ENCODE measurements at places on chromosomes 1 and 21. TPM values are rescaled to one million over a fixed set of nuclear protein-coding genes. Genes with fewer than 3 reads are reported as not detected.

The OR2T3 gene
- not detected for total RNA-seq

The MED8 gene
- 13.7 TPM for total RNA-seq

DNA sequence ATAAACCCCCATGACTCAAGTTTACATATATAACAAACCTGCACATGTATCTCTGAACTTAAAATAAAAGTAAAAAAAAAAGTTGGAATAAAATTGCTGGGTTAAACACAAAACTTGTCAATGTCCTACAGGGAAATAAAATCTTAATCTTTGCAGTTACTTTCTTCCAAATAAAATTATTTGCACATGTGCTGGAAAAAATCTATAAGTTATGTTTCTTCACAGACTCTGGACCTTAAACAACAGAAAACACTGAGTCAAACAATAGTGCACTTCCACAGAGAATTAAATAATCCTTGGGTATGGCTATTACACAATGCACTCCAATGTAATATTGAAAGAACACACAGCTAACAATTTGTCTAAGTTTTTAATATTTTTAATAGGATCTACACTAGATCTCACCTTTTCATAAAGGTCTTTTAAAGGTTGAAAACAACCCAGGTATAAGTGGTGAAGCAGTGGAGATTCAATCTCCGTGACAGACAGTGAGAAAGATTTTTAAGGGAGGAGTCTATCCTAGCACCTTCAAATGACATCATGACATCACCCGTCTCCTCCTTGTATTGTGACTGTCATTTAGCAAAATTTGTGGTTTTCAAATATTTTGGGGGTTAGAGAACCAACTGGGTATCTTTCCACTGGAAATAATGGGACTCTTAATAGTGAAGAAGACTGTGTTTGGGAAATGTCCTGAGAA lies 25.2 kb upstream of the FGGY start:
- no peak overlapping the region for H3K4me3 ChIP-seq
- H3K4me1 ChIP-seq: no peaks in the 10 kb centered on the region
- no peak overlapping the region for H3K27ac ChIP-seq
- no peaks in the 10 kb centered on the region for H3K36me3 ChIP-seq
- H3K27me3 ChIP-seq: no peaks in the 10 kb centered on the region

- no peaks in the 10 kb centered on the region for H3K4me1 ChIP-seq
Measured at GRCh38 chr21:32360401-32360975, 32.3 kb downstream of the URB1 start.

The RHOU gene
- total RNA-seq: 53.8 TPM

DNA sequence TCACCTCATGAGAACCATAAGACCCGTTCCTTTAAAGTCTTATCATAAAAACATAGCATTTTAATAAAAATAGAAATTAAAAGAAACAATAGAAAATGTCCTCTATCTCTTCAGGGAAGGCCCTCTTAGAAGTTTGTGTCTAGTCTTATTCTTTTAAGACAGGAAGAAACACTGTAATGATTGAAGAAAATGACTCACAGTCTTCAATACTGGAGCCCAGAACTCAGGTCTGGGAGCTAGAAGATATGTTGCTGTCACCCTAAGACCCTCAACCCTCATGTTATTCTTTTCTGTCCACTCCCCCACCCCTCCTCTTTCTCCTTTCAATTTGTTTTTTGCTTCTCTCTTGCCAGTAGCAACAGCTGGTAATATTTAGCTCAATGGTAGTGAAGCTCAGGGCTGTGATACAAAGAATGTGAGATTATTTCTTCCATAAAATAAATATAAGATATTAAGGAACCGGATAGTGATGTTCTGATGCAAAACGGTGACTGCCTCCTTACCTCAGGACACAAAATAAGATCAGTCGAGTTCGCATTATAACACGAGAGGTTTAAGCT lies 12.0 kb downstream of the DUSP10 start:
- H3K27me3 ChIP-seq: no peaks in the 10 kb centered on the region
- H3K4me3 ChIP-seq: no peak overlapping the region
- peak overlapping the region; percentile 50 for H3K27ac ChIP-seq
- H3K36me3 ChIP-seq: no peaks in the 10 kb centered on the region
- DNase-seq: no peak

The FABP3 gene
- 27.5 TPM for total RNA-seq

DNA sequence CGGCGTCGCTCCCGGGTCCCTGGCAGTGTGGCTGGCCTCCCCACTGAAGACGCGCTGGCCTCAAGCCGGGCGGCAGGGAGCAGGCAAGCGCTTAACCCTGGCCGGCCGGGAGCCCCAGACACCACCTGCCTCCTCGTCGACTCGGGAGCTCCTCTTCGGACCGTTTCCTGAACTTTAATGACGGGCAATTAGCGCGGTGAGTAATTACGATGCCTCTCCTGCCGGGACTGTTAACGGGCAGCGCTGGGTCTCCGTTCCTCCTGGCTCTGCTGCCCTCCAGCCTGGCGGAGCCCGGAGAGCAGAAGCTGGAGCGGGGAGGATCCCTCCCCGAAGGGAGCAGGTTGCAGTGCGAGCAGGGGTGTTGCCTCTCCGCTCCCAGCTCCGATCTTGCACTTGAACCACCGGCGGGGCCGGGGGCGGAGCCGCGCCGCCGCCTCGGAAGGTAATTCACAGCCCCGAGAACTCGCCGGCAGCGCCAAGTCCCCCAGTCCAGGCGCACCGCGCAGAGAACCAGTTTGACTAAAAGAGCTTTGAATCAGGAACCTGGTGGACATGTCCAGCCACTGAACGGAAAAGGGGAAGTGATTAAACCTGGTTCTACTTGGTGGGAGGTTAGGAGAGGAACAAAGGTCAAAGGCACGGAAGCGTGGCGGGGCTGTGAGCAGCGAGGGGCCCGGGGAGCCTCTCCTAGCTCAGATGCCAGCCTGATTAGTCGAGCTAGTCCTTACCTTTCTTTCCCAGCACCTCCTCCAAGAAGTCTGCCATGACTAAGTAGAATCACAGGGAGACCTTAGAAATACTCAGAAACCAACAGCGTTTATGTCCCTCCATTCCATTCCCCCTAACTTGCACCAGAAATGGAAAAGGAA lies 18.3 kb upstream of the PLEKHA6 start:
- no peak for DNase-seq
- H3K36me3 ChIP-seq: no peaks in the 10 kb centered on the region
- no peaks in the 10 kb centered on the region for H3K27me3 ChIP-seq
- H3K4me1 ChIP-seq: no peaks in the 10 kb centered on the region
- no peak overlapping the region for H3K27ac ChIP-seq

The BLACAT1 gene
- 0.13 TPM for total RNA-seq

GRCh38 chr1:238370599-238370998 lies 479.9 kb upstream of the ZP4 start:
- no peak overlapping the region for H3K27ac ChIP-seq
- no peak for DNase-seq
- no peaks in the 10 kb centered on the region for H3K27me3 ChIP-seq
- no peaks in the 10 kb centered on the region for H3K36me3 ChIP-seq

The RGS18 gene
- total RNA-seq: 2.0 TPM

The ID3 gene
- 184 TPM for total RNA-seq

The TRAF5 gene
- 17.7 TPM for total RNA-seq

The KISS1 gene
- 0.35 TPM for total RNA-seq

- no peaks in the 10 kb centered on the region for H3K36me3 ChIP-seq
- DNase-seq: no peak
- H3K27me3 ChIP-seq: no peaks in the 10 kb centered on the region
- H3K27ac ChIP-seq: no peak overlapping the region
- H3K4me1 ChIP-seq: no peaks in the 10 kb centered on the region
Measured at GRCh38 chr1:43395523-43395922, 5.8 kb downstream of the SZT2 start.

The RGS4 gene
- total RNA-seq: 0.83 TPM

DNA sequence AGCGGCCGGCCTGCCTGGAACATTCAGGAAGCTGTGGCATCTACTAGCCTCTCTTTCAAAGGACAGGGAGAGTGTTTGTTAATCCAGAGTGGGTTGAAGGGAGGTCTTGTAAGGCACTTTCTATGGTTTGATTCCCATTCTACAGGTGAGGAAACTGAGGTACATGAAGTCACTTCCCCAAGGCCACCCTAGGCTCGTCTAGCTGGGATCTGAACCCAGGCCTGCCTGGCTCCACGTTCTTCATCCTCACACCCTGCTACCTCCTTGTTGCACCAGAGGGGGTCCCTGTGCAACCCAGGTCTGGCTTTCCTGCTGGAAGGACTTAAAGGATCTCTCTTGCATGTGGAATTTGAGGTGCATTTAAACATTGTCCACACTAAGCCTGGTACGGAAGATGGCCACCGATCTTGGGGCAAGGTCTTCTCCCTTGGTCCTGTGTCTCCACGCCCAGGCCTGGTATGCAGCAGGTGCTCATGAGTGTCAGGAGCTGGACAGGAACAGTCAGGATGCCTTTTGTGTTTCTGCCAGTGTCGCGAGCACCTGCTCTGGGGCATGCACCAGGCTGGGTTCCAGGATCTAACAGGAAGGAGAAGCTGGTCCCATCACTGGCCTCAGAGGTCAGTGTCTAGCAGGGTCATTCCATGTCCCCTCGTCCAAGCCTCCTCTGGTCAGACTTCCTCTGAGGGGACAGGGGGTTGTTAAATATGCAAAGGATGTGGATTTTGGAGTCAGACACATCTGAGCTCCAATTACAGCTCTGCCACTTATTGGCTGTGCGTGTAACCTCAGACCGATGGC lies 103.2 kb upstream of the RUNX3 start:
- H3K4me1 ChIP-seq: no peaks in the 10 kb centered on the region
- no peak overlapping the region for H3K27ac ChIP-seq
- no peaks in the 10 kb centered on the region for H3K27me3 ChIP-seq
- no peak for DNase-seq
- H3K4me3 ChIP-seq: no peak overlapping the region

- H3K27me3 ChIP-seq: no peaks in the 10 kb centered on the region
- no peaks in the 10 kb centered on the region for H3K4me1 ChIP-seq
- no peak for DNase-seq
- H3K27ac ChIP-seq: no peak overlapping the region
Measured at GRCh38 chr1:237279629-237280028, 237.6 kb downstream of the RYR2 start.

The RXFP4 gene
- not detected for total RNA-seq

DNA sequence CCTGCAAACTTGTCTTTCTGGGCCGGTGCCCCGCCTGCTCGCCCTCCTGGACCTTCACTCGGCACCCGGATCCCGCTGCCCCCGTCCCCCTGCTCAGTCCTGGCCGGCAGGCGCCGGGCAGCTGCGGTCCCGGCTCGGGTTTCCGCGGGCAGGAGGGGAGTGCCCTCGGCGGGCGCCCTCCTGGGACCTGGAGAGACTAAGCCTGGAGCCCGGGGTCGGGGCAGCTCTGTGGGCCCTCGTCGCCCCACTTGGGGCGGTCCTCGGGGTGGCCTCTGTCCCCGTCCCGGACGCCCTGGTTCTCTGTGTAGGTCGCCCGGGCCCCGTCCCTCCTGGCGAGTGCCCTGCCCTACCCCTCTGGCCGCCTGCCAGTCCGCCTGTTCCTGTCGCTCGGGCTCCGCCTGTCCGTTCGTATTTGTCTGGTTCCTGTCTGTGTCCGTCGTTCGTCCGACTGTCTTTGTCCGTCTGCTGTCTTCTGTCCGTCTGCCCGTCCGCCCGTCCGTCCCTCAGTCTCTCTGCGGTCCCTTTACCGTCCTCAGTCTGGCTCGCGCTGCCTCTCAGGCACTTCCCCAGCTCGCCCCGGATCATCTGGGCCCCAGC lies 490 bp downstream of the SERINC2 start:
- H3K27me3 ChIP-seq: no peaks in the 10 kb centered on the region
- peaks cover 3% of the 10 kb centered on the region for H3K4me1 ChIP-seq
- peak overlapping the region; percentile 38 for H3K4me3 ChIP-seq

The KLHDC9 gene
- 7.5 TPM for total RNA-seq

- no peak overlapping the region for H3K4me3 ChIP-seq
- DNase-seq: no peak
Measured at GRCh38 chr1:179369751-179370341, 4.1 kb downstream of the AXDND1 start.

The MAPKAPK2 gene
- total RNA-seq: 66.2 TPM

GRCh38 chr1:29958271-29958670 lies 721.9 kb downstream of the PTPRU start:
- H3K36me3 ChIP-seq: no peaks in the 10 kb centered on the region
- no peak overlapping the region for H3K4me3 ChIP-seq

DNA sequence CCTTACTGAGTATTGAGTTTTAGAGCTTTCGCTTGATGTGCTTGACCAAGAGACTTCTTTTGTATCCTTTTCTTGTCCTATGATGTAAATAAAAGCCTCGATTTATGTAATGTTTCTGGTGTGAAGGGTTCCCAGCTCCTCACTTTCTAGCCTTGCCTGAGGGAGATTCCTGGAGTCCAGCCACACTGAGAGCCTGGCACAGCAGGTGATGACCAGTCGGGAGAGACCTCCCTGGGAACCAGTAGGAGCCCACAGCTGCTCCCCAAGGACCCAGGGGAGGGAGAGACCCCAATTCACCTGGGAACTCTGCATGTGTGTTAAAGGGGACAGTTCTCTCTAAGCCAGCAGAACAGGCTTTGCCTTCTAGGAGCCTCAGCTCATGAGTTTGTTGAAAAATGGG lies 8.9 kb downstream of the C1orf115 start:
- no peaks in the 10 kb centered on the region for H3K36me3 ChIP-seq
- H3K27me3 ChIP-seq: no peaks in the 10 kb centered on the region

DNA sequence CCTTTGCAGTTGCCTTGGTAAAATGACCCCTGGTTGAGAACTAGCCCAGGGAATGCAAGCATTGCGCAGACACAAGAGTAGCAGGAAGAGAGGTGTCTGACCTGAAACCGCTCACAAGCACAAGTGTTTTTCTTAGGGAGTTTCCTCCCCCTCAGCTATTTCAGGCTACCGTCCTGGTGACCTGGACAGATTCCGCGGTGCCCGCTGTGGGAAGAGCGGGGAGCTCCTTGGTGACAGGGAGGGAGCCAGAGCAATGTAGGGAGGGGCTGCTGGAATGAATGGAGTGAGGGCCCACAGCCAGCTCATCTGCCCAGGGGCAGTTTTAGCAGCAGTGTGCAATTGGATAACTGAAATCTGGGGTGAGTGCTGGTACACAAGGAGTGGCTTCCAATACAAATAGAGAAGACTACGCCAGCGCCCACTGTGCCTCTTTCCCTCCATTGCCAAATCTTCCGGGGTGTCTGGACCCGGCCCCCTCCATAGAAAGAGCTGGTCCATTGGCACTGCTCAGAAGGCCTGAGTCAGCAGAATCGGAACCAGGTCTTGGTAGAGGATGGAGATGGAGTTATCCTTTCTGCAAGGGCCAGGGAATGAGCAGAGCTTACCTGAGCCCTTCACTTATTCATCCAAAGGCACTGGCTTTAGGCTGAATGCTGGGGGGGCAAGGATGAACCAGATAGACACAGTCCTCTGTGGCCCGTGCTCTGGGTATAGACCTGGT lies 82.8 kb downstream of the TRABD2B start:
- no peak for DNase-seq
- no peaks in the 10 kb centered on the region for H3K4me1 ChIP-seq
- H3K36me3 ChIP-seq: no peaks in the 10 kb centered on the region
- H3K4me3 ChIP-seq: no peak overlapping the region
- no peak overlapping the region for H3K27ac ChIP-seq

- no peaks in the 10 kb centered on the region for H3K36me3 ChIP-seq
- no peaks in the 10 kb centered on the region for H3K27me3 ChIP-seq
- no peak overlapping the region for H3K27ac ChIP-seq
Measured at GRCh38 chr1:54355931-54356679, 50.1 kb downstream of the SSBP3 start.

The C4BPB gene
- 18.2 TPM for total RNA-seq
